ENCODE measurements at places on chromosomes 1 and 21.

DNA sequence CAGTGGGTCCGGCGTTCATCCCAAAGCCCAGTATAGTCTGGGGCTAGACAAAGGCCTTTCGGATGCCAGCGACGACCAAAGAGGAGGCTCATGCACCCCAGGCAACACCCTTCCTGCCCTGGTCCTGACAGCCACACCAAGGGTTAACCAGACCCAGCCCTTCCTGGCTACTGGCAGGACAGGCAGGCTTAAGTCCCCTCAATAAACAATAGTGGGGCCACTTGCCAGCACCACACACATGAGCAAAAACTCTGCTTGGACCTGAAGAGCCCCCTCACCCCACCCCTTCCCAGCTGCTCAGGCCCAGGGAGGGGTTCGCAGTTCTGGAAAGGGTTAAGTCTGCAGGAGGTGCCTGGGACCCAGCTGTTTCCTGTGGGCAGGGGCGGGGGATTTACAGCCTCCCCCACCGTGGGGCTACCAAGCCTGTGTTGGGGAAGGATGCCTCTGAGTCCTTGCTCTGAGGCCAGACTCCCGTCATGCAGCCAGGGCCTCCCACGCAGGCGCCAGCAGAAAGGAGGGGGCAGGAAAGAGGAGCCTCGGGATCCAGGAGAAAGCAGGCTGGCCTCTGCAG, 18.2 kb downstream of the PHLDA3 start:
- DNase-seq = no peak

- no peak for DNase-seq
Measured at GRCh38 chr1:199310708-199311107, 671.9 kb downstream of the PTPRC start.

DNA sequence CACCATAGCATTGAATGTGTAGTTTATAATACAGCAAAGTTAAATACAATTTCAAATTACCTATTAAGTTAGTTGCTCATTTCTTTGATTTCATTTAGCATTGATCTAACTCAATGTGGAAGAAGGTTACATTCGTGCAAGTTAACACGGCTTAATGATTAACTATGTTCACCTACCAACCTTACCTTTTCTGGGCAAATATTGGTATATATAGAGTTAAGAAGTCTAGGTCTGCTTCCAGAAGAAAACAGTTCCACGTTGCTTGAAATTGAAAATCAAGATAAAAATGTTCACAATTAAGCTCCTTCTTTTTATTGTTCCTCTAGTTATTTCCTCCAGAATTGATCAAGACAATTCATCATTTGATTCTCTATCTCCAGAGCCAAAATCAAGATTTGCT, at the start of gene ANGPTL3:
TSS of gene ANGPTL3 (plus strand) at position 240 of the 400 bp plus-strand sequence. CDS start at position 287, 47 bp downstream.
- no peak for DNase-seq

DNA sequence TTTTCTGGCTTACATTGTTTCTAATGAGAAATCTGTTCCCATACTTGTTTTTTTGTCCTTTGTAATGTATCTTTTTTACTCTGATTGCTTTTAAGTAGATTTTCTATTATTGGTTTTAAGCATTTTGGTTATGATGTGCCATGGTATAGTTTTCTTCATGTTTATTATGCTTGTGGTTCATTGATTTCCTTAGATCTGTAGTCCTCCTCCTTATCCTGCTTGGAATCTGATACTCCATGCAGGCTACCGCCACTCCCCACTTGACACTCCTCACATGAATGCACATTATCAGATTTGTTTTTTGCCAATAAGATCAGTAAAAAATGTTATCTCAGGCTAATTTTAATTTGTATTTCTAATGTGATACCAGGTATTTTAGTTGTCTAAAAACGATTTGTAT, 20.8 kb downstream of the UROD start:
- DNase-seq = no peak

- DNase-seq = no peak
Measured at GRCh38 chr1:205769641-205770365, 5.5 kb downstream of the RAB29 start.

DNA sequence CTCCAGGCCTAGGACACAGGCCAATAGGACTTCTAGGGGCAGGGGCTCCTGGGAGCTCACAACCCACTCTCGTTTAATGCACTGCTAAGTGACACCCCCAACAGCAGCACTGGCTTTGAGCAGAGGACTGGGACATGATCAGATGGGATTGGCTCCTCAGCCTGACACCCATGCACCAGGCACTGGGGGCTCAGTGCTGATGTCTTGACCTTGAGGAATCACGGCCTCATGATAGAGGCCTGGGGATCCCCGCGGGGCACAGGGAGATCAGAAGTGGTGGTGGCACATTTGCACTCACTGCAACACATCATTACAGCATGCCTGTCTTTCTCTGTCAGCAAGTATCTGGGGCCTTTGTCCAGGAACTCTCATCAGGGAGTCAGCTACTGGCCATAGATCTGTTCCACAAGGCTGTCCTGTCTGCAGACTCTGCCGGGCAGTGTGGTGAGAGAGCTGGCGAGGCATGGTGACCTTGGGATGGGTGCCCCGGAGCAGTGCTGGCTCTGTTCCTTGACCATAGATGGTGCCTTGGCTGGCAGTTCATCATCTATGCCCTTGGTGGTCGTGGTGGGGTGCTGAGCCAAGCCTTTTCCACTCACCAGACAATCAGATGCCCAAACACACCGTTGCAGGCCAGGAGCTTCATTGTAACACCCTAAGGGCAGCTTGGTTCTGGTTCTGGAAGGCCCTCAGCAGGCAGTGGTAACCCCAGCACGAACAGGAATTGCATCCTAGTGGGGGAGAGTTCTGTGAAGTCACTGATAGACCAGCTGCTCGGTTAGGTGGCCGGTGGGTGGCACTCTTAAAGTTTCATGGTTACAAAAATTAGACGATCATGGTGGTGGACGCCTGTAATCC, 22.2 kb upstream of the PARP1 start:
- no peak for DNase-seq

- DNase-seq = no peak
Measured at GRCh38 chr1:183920651-183921050, 115.7 kb downstream of the RGL1 start.

DNA sequence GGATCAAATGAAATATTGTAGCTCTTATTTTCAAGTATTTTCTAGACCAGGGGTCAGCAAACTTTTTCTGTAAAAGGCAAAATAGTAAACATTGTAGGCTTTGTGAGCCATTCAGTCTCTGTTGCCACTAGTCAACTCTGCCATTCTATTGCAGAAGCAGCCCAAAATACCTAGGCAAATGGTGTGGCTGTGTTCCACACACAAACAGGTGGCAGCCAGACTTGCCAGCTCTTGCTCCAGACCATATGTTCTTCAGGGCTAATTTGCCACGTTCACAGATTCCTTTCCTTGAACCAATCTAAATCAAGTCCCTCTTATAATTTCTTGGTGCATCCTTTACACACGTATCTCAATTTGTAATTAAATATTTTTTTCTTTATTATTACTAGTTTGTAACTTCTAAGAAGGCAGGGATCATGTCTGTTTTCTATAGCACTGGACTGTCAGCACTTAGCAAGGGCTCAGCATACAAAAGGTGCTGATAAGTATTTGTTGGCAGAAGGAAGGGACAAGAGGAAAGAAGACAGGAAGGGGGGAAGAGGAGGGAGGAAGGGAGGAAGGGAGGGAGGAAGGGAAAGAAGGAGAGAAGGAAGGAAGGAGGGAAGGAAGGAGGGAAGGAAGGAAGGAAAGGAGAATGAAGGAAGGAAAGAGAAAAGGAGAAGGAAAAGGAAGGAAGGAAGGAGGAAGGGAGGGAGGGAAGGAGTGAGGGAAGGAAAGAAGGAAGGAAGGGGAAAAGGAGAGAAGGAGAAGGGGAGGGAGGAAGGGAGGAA, 106.5 kb upstream of the EDEM3 start:
- no peak for DNase-seq

DNA sequence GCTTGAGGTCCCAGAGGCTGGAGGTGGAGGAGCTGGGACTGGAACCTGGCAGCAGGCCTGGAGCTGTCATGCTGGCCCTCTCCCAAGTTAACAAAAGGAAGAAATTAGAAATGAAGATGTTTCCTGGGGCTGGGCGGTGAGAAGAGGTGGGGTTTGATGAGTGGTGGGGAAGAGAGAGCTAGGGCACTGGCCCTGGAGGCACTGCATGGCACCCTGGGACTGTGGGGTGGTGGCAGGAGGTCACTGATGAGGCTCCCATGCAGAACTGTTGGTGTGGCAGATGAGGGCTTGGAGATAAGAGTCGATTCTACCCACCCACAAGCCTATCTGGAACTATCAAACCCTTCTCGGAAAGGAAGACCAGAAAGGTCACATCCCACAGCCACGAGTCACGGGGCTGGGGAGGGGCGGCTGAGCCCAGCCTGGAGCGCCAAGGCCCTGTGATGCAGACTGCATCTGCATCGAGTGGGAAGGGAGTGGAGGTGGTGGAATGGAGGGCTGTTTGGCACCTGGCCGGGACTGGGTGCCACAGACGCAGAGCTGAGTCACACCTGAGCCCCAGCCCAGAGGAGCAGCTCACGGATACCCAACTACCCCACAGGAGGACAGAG, 29.4 kb downstream of the MRPL37 start:
- DNase-seq = no peak

DNA sequence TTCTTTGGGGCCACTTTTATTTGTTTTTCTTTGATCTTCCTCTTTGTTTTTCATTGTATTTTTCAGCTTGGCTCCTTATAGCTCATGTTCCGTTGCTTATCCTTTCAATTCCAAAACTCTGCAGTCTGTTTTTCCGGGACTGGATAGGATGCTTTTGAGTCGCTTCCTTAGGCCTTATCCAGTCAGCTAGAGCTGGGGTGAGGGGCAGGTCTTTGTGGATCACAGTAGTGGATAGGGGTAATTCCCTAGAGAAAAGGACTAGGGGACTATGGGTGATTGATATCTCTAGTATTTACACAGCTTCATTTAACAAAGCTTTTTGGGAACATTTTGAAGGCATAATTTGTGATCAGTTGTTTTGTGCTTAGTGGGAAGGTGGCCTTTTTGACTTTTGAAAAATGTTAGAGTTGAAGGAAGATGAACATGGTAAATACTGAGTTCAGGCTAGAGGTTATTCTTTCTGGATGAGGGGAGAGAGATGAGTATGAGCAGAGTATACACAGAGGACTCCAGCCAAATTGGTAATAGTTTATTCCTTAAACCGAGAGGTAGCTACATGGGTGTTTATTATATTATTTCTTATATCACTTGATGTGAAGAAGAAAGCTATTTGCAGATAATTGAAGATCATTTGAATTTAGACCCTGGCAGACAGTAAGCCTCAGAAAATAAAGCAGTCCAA, 22.5 kb downstream of the CEP350 start:
- no peak for DNase-seq

- DNase-seq = no peak
Measured at GRCh38 chr1:172801771-172802322, 142.9 kb downstream of the FASLG start.

DNA sequence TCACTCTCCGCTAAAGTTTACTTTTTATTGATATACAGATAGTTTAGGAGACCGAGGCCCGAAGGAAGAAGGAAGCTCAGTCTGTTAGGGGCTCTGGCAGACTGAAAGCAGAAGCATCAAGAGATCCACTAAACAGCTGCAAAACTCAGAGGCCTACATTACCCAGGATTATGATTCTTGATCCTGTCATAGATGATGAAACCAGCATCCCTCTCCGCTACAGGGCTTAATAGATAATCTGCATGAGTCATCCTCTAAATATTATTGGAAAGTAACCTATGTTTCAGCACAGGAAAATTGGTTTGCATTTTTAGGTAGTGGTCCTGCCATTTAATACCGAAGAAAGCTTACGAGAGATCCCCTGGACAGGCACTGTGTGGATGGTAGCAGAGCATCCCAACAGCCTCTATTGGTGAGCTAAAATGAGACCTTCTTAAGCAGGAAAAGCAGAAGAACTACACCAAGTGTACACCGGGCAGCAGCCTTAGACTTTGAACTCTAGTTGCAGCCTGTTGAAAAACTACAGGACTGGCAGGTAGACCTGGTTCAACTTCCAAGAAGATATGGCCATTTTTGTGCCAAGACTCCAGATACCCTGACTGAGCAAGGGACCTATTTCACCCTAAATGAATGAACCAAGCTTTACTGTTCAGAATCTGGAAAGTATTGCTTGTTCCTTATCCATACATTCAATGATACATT, 6.8 kb downstream of the CASQ2 start:
- DNase-seq = no peak

- DNase-seq = no peak
Measured at GRCh38 chr1:59215766-59216291, 81.1 kb upstream of the FGGY start.

DNA sequence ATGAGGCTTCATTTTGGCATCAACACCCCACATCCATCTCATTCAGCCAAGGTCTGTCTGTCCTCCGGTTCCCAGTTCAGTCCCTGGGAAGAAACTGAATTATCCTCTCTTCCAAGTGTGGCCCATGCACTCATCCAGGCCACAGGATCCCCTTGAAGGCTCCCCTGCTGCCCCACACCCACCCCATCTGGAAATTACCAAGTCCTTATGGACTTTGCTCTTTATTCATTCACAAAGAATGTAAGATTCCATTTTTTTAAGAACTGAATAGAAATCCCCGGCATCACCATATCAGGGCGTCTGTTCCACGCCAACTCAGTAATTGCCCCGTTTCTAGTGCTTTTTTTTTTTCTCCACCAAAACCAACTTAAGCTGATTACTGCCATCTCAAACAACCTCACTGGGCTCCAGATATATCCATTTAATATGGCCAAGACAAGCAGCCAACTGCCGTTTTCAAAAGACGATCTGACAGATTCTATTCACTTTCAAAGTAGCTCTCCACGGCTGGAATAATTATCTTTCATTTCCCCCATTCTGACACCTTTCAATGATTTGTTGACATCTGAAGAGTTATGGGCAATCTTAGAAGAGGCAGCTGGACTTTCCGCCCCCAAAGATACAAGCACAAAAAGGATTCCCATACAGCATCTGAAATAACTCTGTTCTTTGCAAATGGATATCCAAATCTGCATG, 55.9 kb downstream of the OLIG1 start:
- DNase-seq = no peak

DNA sequence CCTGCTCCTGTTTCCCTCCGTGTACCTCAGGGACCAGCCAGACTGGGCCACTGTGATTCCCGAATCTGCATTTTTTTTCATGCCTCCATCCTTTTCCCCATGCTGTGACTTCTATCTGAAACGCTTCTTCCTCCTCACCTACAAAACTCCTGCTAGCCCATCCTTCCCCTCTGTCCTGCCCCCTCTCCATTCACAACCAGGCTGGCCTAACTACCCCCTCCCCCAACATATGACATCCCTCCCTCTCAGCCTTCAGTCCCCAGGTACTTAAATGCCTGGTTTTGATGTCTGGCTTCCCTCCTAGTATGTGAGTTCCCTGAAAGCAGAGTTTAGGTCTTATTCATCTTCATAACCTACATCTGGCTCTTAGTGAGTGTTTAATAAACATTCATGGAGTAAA, 82.7 kb downstream of the TAS1R2 start:
- no peak for DNase-seq
